ENCODE measurements at places on chromosomes 16 and 17.

DNA sequence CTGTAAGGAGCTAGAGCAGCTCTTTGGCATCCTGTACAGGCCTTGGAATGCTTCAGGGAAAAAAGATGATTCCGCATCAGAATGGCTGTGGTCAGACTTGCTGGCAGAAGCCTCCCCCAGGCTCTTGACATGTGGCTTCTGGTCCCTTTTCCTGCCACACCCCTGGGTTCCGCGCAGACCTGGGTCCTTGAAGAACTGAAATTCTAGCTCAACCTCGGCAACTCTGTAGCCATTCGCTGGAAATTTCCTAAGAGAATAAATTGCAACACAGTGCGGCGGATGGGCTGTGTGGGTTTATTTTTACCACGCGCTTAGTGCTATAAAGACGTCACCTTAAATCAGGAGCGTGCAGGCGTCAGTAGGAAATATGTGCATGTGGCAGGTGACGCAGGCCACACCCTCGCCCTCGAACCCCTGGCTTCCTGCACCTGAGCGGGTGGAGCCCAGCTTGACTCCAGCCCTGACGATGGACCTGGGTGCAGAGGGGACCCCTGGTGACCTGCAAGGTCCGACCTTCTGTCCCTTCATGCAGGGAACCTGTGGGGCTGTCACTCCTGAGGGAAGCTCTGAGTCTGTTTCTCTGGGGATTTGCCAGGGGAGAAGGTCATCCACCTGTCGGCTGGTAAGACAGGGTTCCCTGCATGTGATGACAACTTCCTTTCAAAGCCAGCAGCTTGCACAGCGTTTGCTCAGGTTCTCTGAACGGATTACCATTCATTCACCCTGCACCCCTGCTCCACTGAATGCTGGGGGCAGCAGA is 46.3 kb downstream of the METRNL start:
- ATAC-seq: no peak

DNA sequence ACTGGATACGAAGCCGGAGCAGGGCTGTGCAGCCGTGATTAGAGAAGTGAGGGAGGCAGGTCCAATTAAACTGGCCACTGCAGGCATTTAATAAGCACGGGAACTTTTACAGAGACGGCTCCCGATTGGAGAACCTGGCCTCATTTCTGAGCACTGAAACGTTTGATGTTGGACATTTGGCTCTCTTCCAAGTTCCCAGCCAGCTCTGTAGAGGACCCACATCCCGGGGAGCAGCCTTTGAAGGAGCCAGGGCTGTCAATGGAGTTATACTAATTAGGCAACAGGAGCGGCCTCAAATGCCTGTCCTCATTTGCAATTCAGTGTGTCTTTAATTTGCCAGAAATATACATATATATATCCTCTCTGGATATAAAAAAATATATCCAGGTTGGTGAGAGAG is 499.4 kb upstream of the C16orf82 start:
- ATAC-seq: no peak

DNA sequence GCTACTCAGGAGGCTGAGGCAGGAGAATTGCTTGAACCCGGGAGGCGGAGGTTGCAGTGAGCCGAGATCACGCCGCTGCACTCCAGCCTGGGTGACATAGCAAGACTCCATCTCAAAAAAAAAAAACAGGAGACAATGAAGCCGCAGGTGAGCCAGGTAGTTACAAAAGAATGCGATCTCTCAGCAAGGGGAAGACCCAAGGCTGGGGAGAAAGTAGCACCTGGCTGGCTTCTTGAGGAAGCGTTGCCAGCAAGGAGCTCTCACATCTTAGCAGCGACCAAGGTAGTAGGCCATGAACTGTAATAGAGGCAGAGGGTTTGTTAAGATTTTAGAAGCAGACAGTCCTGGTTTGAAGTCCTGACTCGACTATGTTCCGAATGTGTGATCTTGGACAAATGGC is 175.0 kb downstream of the AIPL1 start:
- ATAC-seq: no peak

- ATAC-seq: no peak
These were observed 45.9 kb downstream of the DDX19A start for GRCh38 chr16:70392606-70393005.

DNA sequence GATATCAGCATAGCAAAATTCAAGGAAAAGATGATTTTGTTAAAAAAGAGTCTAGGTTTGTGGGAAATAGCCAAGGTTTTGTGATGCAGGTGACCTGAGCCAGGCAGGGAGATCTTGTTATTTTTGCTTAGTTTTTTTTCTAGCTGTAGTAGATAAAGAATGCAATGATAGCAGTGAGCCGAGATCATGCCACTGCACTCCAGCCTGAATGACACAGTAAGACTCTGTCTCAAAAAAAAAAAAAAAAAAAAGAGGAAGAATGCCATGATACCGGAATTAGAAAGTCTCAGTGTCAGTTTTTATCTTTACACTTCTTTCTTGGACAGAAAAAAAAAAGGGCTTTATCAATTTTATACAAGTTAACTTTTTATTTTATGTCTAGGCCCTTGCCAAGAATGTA is 27.5 kb downstream of the TMEM238L start:
- no peak for ATAC-seq

GRCh38 chr16:86010680-86011141 is 111.7 kb downstream of the IRF8 start:
- no peak for ATAC-seq

DNA sequence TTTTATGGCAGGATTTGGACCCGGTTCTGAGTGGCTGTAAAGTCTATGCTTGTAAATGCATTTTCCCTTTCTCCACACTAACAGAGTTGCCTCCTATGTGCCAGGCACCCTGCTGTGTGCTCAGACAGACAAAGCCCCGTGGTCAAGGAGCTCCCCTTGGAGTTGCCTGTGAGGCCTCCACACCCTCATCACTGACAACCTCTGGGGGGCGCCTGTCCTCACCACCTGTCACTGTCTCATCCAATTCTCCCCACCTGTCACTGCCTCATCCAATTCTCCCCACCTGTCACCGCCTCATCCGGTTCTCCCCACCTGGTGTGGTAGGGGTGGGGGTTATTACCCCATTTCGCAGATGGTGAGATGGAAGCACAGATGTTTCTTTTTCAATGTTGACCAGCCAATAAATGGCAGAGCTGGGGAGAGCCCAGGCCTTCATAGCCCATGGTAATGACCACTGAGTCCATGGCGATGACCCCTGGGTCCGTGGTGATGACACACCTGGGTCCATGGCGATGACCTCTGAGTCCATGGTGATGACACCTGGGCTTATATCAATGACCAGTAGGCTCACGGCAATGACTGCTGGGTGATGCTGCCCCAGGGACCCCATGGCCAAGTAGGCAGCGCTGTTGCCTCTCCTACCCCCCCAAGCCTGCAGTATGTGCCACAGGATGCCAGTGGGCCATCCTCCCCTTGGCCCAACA is 150.1 kb downstream of the IRF8 start:
- ATAC-seq: no peak

DNA sequence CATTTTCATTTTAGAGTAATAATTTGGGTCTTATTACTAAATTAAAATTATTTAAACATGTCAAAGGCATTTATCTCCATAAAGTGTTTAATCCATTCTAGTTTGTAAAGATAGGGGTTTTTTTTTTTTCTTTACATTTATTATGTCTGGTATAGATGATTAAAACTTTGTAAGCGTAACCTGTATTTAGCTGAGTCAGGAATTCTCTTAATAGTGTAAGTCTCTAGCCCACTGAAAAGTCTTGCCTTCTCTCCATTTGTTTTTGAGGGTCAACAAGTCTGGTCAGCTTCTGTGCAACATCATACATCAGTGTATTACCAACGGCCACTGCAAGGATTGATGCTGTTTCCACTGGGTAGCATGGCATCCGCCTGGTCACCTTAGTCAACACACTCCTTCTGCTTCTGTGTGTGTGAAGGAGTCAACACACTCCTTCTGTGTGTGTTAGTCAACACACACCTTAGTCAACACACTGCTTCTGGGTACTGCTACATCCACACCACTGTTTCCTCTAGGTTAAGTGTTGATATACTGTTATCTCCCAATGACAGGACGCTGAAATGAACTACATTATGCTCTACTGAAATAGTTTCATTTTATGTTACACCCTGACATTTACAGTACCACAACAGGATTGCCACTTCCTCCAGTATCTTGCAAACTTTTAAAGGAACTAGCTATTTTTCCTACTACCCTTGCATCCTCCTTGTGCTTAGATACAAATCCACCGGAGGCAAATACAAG is 37.3 kb upstream of the VWA3A start:
- no peak for ATAC-seq

DNA sequence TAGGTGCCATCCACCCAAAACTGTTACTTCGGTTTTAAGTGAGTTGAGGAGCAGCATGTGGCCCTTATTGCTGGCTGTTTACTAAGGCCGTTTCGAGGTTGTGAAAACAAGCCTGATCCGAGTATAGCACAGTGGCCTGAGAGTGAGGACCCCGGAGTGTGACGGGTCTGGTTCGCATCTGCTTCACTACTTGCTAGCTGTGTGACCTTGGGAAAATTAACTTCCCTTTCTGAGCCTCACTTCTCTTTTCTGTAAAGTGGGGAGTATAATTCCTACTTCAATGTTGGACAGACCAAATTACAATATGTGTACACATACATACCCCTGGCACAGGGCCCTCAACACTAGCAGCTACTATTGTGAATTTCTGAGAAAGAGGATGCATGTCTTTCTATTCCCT is 11.7 kb upstream of the HEATR6 start:
- ATAC-seq: no peak

DNA sequence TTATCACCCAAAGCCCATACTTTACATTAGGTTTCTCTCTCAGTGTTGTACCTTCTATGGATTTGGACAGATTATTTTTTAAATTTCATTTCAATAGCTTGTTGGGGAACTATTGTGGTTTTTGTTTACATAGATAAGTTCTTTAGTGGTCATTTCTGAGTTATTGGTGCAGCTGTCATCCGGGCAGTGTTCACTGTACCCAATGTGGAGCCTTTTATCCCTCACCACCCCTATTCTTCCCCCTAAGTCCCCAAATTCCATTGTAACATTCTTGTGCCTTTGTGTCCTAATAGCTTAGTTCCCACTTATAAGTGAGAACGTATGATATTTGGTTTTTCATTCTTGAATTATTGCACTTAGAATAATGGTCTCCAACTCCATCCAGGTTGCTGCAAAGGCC is 57.5 kb downstream of the SLFN11 start:
- no peak for ATAC-seq

GRCh38 chr17:17073030-17073564 is 30.8 kb downstream of the MPRIP start:
- no peak for ATAC-seq

- ATAC-seq: no peak
These were observed 50.7 kb upstream of the TNRC6C start for GRCh38 chr17:77907497-77908461.

- ATAC-seq: no peak
These were observed 1.5 kb upstream of the TTYH2 start for GRCh38 chr17:74211912-74212208.

GRCh38 chr16:56781528-56781961 is 51.6 kb downstream of the NUP93 start:
- ATAC-seq: no peak

DNA sequence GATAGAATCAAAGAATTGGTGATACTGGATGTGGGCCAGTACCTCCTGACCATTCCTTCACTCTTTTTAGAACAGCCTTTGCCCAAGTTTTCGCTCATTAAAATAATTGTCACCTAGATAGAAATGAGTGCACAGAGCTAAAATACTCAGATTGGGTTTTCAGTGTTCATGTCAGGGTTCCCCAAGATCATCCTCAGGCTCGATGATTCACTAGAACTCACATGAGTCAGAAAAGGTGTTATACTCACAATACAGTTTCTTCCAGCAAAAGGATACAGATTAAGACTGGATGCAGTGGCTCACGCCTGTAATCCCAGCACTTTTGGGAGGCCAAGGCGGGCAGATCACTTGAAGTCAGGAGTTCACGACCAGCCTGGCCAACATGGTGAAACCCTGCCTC is 19.9 kb downstream of the ERCC4 start:
- no peak for ATAC-seq

DNA sequence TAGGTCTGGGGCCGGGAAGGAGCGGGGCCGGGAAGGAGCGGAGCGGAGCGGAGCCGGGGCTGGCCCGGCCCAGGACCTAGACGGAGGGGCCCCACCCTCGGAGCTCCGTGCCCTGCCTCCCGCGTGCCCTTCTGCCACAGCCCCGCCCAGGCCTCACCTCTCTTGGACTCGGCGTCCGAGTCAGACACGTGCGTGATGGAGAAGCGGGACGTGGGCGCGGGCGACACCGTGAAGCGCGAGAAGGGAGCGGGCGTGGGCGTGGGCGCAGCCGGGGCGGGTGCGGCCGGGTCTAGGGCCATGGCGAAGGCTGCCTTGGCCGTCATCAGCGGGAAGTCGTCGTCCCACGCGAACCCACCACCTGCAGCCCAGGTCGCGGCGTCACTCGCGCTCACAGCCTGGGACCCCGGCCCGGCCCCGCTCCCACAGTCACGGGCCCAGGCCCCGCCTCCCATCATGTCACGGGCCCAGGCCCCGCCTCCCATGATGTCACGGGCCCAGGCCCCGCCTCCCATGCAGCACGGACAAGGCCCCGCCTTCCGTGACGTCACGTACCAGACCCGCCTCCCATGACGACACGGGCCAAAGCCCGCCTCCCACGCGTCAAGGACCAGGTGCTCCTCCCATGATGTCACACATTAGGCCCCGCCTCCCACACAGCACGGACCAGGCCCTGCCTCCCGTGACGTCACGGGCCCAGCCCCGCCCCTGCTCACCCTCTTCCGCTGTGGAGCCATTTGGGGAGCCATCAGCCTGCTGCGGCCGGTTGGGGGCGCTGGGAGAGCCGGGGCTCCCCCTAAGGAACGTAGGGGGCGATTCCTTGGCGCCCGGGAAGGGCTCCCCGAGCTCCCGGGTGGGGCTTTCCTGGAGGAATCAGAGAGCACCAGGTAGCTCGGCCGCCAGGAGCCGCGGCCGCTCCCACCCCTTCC is 45.8 kb upstream of the PVALEF start:
- ATAC-seq: peak; percentile 8

DNA sequence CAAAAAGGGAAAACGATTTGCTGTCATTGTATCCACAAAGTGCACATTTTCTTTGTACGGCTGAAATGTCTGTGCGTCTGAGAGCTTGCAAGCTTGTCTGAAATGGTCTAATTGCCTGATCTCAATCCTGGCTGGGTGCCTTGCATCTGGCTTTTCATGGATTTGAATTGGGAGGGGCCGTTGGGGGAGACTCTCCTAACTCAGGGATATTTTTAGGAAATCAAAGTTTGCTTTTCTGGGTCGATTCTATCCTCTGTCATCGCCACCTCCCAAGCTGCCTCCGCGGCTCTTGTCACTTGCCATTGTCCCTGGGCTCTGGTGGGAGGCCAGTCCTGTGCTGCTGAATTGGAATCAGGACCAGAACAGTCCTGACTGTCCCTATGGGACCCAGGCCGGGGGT is 33.3 kb upstream of the MGAT5B start:
- no peak for ATAC-seq

DNA sequence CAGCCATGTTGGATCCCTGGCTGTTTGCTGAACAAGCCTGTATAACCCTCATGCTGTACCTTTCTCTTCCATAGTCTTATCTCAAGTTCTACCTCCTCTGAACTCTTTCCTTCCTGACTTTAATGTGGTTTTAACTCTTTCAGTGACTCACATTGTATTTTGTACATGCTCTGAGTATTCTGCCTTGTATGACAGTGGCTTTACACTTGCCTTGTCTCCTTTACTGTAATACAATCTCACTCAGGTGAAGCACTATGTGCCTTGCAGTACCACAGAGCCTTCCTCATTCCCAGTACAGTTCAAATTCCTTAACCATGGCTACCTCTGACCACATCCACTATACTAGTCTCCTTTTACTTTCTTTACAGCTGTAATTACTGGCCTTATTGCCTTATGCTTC is 14.1 kb downstream of the PSMD11 start:
- ATAC-seq: no peak

- ATAC-seq: no peak
These were observed 1.1 kb upstream of the PPL start for GRCh38 chr16:4937782-4938682.
